ENCODE measurements at places on chromosomes 4 and X.

GRCh38 chr4:2332201-2332975 is 70.5 kb upstream of the MXD4 start:
- no peak for DNase-seq

- DNase-seq: peak; percentile 4
Observed at GRCh38 chr4:107034091-107034995, 1.8 kb downstream of the DKK2 start.

GRCh38 chr4:184474263-184475095 is at the start of gene IRF2:
Gene IRF2, minus strand, starts transcription at chr4:184474550. Its CDS starts 45,486 bp downstream, at chr4:184429064.
- peak; percentile 98 for DNase-seq

DNA sequence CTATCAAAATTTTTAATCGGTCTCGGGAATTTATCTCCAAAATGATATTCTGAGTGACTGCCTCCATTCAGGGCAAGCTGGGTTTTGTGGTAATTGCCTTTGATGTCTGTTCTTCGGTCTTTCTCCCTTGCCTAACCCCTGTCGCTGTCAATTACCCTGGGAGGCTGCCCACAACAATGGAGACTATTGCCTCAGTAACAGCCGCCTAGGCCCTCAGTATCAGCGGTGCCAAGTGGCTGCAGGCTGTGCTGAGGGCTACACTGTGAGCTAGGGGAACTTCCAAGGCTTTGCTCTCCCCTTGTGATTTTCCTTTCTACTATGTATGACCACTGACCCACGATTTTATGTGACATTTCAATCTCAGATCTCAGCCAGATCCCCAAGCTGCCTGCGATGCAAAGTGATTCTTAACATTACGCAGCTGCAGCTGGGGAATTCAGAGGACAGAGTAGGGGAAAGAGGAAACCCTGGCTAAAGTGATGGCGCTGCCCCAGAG is 36.3 kb upstream of the REST start:
- no peak for DNase-seq

DNA sequence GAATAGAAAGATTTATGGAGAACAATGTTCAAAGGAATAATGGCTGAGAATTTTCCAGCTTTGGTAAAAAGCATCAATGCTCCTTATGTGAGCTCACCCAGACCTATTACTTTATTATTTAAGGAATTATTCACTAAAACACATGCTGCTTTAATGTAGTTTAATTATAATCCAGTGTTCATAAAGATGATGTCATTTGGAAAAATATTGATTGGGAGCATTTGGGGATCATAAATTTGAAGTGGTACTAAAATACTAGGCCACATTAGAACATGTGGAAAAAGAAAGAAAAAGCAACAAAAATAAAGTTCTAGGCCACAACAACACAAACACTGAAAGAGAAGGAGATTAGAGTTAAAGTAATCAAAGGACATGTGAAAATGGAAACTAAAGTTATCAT is 20.0 kb downstream of the SLC38A5 start:
- no peak for DNase-seq

DNA sequence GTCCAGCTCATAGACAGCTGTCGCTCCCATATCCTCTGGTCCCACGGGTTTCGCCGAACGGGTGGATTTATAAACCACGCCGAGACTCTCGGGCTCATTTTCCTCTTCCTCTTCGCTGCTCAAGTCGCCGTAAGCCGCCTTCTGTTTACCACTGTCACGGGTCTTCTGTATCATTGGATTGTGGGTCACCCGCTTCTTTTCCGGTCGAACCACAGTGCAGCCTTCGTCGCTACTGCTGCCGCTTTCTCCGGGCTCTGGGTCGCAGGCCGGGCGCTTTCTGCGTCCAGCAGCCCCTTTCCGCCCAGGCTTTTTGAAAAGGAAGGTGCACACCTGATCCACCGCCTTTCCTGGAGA is 311 bp downstream of the RNF113A start:
- no peak for DNase-seq

- peak; percentile 90 for DNase-seq
Observed at GRCh38 chr4:6732441-6733357, 16.7 kb downstream of the BLOC1S4 start.

DNA sequence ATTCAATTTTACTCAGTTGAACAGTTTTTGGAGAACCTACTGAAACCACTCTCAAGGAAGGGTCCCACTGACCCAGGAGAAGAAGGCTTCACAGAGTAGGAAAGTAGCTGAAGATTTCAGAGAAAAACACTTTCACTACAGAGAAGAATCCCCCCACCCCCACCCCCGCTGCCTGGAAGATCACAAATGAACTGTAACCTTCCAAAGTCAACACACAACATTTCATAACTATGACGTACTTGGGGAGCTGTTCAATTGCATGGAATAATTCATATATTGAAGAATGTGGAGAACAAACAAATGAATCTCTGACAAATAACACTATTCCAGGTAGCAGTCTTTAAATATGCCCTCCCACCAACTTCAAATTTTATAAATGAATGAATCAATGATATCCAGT is 86.1 kb upstream of the STS start:
- DNase-seq: no peak

- no peak for DNase-seq
Observed at GRCh38 chr4:110477836-110478235, 1.9 kb downstream of the ENPEP start.

DNA sequence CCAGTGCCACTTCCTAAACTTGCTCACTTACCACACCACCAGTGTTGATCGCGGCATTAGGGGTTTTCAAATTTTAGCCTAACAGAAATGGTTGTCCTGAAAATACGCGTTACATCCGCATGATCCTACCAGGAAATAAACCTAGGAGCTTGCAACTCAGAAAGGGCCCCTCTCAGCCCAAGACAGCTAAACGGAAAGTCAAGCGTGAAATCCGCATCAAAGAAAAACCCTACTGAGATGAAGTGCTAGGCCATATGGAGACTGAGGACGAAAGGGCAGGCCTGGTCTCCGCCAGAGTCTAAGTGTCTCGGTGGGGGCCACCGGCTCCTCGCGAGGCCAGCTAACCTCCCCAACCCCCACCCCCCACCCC is 626 bp downstream of the YTHDC1 start:
- DNase-seq: no peak

DNA sequence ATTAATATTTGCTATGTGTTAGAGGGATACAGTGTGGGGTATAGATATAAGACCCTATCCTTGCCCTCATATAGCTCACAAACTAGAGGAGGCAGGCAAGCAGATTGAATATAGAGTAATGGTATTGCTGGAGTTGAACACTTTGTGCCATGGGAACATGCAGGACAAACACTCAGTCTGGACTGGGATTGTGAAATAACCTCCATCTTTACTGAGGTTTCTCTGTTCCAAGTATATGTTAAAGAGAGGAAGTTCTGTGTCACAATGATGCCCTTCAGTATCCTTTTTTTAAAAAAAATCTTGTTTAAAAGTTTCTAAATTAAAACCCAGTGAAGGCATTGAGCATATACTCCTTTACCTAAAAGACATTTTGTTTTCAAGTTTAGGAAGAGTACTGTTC is 8.7 kb downstream of the FABP2 start:
- no peak for DNase-seq

DNA sequence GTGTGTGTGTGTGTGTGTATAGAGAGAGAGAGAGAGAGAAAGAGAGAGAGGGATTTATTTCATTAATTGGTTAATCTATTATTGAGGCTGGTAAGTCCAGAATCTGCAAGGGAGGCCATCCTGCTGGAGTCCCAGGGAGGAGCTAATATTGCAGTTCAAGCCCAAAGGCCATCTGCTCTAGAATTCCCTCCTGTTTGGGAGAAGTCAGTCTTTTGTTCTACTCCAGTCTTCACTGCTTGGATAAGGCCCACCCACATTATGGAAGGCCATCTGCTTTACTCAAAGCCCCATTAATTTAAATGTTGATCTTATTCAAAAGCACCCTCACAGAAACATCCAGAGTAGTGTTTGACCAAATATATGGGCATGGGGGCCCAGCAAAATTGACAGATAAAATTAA is 317.5 kb upstream of the RASGEF1B start:
- DNase-seq: no peak

GRCh38 chr4:5144384-5144783 is 93.1 kb downstream of the STK32B start:
- no peak for DNase-seq

- DNase-seq: peak; percentile 39
Observed at GRCh38 chrX:34778916-34779315, 121.8 kb upstream of the TMEM47 start.

- DNase-seq: no peak
Observed at GRCh38 chrX:3678328-3678727, 35.1 kb downstream of the PRKX start.

DNA sequence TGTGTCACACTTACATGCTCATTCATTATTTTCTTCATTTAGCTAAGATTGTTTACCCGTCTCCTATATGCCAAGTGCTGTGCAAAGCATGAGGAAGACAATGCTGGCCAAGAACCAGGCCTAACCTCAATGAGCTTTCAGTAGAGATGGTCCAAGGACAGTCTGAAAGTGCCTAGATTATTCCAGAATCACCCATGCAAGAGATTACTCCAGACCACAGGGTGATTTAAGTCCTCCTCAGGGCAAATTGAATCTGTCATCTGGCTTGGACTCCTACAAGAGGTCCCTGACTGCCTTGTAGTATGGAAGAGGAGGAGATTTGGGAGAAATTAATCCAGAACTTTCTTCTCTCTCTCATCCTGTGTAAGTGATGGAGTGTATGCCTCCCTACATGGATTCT is 99.4 kb upstream of the NDP start:
- DNase-seq: no peak

DNA sequence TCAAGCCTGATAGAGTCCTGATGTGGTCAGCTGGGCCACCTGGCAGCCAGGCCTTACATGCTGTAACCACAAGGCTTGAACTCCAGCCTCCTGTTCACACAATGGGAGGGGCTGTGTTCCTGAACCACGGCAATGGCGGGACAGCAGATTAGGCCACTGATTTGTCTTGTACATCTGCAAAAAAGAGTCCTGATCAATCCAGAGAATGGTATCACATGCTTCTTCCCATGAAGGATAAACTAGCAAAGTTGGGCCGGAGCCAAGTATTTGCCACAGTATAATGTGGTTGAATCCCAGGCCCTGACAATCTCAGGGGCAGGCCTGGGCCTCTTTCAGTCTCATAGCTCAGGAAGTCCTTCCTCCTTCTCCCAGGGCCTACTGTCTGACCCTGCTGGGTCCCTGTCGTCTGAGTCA is 2182.5 kb upstream of the AGA start:
- DNase-seq: peak; percentile 7

DNA sequence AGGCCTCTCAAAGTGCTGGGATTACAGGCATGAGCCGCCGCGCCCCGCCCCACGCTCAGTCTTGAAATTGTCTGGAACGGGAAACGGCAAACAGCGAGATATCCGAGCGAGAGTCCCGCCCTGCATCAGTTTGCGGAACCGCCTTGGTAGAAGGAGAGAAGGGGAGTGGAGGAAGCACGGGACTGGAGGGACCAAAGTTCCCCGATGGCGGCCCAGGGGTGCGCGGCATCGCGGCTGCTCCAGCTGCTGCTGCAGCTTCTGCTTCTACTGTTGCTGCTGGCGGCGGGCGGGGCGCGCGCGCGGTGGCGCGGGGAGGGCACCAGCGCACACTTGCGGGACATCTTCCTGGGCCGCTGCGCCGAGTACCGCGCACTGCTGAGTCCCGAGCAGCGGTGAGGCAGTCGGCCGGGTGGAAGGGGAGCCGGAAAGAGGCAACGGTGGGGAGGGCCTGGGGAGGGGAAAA is at the start of gene BST1:
TSS of gene BST1 (plus strand) at position 125 of the 463 bp plus-strand sequence. CDS start at position 205, 80 bp downstream.
- DNase-seq: peak; percentile 62

- DNase-seq: no peak
Observed at GRCh38 chr4:150934022-150934421, 81.1 kb downstream of the LRBA start.

- no peak for DNase-seq
Observed at GRCh38 chr4:8597319-8597718, 4.8 kb downstream of the CPZ start.

DNA sequence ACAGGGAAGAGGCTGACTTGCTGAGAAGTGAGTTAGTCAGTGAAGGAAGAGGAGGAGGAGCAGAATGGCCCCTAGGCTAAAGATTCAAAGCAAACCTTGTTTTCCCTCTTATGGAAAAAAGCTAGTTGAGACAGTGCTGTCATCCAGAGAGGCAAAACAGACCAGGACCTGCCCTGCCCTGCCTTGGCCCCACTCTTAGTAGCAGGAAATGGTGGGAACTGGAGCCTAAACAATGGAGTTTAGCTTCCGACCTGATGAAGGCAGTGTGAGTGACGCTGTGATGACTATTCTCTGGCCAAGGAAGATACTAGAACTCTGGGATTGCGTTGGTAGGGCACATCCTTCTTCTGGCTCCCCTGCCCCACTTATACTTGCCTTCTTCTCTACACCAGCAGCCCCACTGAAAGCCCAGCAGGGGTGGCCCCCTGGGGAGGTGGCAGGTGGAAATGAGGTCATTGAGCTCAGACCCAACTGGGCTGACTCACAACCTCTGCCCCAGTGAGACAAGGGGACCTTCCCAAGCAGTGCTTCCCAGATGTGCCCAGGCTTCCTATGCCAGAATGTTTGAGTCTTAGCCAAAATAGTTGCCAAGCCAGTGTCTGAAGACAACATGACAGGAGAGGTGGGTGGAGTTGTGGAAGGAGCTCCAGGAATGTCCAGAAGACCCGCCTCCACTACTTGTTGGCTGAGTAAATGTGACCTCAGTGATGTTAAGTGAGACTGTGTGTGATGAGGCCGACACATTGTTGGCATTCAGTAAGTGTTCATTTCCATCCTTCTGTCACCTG is 38.8 kb downstream of the MSN start:
- DNase-seq: peak; percentile 47

- no peak for DNase-seq
Observed at GRCh38 chrX:129840344-129840743, 3.3 kb downstream of the ZDHHC9 start.

DNA sequence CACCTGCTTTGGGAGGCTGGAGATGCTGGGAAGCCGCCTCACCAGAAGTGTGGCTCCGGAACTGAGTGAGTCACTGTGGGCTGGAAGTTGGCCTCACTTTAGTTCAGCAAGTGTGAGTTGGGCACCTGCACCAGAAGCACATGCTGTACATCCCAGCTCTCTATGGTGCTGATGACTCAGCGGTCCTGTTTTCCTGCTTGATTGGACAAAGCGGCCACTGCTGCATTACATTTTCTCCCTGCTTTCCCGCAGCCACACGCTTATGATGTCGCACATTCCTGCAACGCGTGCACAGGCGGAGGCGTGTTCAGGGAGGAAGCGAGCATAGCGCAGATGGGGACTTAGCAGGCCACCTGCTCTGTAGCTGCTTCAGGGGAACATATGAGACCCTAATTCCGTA is 26.7 kb upstream of the CLDN34 start:
- peak; percentile 31 for DNase-seq

GRCh38 chrX:49947781-49948180 is 25.4 kb downstream of the CLCN5 start:
- DNase-seq: no peak

GRCh38 chr4:159201168-159201567 is 98.3 kb downstream of the RAPGEF2 start:
- DNase-seq: no peak
